ENCODE measurements at places on chromosomes 3 and 15.
A peak's percentile ranks its signal among the peaks of the same experiment; 100 is the strongest.

DNA sequence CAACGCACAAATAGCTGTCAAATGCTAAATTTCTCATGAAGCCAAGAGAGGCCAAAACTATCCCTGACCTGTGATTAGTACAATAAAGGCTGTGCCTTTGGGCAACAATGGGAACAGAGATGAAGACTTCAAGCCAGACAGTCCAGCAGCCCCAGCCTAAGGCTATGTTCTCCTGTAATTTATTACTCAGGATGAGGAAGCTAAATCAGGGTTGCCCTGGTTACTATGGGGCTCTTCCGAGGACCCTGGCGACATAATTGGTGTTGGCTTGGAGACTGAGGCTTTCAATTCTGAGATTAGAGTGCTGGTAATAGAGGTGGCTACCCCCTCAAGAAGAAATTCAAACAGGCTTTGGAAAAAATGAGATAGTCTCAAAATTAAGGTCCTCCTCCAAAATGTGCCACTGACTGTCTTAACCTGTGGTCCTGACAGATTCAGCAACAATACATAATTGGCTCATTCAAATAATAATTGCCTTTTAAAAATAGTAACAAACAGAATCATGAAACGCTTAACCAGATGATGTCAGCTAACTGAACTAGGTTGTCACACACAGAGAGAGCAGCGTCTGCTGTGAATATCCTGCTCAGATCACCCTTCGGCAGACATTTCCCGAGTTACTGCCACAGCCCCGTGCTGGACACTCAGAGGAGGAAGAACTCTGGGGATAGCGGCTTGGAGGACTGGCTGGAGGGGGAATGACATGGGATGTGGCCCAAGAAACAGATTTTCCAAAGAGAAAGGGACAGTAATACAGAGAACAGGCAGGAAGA lies 43.0 kb downstream of the NSMCE3 start:
- no peak for DNase-seq

DNA sequence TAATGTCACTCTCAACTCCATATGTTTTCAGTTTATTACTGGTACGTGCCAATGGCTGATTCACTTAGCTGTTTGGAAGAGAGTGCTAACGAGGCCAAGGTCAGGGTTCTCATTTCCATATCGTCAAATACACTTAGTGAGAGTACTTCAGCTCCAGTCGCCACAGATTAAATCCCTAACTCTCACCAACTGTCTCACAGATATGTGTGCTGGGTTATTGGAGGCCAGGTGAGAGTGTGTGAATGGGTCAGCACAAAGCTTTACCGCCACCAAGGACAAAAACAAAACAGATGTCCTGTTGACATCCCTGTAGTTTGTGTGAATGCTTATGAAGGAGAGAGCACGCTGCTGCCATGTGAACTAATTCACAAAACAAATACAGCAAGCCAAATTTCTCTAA lies 133.5 kb upstream of the TBL1XR1 start:
- DNase-seq = no peak

DNA sequence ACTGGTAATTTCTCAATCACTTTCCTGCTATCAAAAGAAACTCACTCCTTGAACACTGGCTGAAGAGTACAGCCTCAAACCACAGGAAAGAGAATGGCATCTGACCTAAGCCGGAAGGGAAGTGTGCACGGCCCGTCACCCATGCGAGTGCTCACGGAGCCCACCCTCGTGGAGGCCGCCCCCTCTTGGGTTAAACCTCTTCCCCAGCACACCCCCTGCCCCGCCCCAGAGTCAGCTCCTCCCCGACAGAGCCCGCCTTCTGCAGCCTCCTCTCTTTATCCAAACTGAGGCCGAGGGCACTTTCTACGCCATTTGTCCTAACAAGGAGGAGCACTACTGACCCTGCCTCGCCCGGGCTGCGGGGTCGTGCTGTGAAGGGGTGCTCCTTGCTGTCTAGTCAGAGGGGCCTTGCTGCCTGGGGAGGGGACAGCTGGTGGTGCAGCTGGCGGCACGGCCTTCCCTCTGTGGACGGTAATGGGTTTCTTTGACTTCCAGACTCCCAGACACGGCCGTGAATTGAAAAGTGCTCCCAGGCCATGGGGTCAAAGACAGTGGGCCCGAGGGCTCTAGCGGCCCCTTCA lies 137.7 kb downstream of the NSMCE3 start:
- DNase-seq = no peak

DNA sequence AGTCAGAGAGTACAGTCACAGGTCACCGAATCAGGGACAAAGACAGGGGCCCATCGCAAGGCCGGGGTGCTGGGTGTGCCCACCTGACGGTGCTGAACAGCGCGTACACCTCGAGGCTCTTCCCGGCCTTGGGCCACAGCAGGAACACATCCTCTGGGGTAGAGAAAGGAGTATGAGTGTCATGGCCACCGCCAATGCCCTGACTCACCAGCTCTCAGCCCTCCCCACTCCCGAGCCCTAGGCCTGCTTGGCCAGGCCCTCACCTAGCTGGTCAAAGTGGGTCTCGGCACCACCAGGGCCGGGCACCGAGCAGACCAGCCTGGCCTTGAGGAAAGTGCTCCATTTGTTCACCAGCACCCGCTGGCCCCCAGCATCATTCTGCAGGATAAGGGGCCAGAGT lies 4.2 kb downstream of the SEMA3G start:
- DNase-seq = no peak

DNA sequence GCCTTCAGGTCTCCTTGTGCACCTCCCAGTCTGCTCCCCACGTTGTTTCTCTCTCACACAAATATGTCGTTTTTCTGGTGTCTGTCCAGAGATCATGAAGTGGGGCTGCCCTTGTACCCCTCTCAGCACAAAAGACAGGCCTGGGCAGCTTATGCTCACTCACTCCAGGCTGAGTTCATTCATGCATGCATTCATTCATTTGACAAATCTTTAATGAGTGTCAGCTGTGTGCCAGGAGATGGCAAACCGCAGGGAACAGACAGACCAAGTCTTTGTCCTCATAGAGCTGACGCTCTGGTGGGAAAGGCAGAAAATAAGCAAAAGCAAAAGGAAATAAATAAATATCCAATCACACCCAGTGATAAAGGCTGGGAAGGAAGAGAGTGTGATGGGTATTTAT lies 7.6 kb upstream of the TRH start:
- DNase-seq = no peak

- DNase-seq = no peak
Measured at GRCh38 chr3:37876279-37876678, 14.6 kb downstream of the CTDSPL start.

DNA sequence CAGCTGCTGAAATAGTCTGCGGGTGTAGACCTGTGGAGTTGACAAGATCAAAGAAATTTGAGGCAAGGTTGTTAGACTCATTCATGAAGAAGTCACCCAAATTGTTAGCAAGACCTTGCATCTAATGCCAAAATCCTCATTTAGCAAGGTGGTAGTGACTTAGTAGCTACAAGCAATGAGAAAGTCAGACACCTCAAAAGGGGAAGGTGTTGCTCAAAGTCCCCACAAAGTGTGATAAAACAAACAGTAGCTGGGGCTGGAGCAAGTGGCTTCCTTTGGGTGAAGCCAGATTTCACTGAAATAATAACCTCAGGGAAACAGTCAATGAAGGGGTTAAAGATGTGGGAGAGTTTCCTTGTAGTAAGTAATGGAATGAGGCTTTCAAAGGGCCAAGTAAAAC lies 44.9 kb downstream of the CD86 start:
- no peak for DNase-seq

DNA sequence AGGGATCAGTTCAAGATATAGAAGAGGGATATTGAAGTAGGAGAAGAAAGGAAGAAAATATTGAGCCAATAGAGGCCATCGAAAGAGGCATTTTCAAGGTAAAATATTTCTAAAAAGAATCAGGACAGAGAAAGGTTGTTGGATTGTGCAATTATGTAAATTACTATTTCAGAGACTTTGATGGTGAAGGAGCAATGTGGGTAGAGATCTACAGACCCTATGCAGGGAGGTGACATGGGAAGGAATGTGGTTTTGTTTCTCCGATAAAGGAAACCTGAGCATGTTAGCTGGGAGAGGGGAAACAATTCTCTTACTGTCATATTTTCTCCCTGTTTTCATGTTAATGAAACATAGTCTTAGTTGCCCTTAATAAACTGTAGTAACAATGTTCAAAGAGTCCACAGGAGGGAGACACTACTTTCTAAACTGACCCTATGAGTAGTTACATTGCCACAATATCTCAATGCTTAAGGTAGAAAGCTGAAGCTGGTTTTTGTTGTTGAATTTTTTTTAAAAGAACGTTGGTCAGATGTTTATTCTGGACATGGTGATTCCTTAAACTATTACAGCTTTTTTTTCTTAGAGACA lies 133.3 kb downstream of the GRM7 start:
- DNase-seq = no peak

DNA sequence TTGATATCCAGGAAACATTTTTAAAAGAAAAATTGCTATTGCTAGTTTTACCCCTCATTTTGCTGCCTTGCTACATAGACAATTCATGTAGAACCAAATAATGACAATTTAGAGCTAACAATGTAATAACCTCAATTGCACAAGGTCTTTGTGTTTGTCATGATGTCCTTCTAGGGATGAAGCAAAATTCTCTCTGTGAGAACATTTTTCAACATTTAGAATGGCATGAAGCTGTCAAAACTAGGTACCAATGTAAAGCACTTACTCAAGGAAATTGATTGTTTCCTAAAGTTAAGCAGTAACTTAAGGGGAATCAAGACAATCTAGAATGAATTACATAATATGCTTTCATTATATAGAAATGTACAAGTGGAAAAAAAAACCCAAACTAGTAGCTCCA lies 7.9 kb upstream of the FGF7 start:
- DNase-seq = no peak

GRCh38 chr3:182487611-182488010 lies 305.7 kb upstream of the ATP11B start:
- DNase-seq = no peak

GRCh38 chr15:48177383-48177765 lies 721 bp downstream of the MYEF2 start:
- peak; percentile 19 for DNase-seq

GRCh38 chr3:9937486-9938238 lies 4.0 kb downstream of the CRELD1 start:
- DNase-seq = no peak
